ENCODE measurements at places on chromosomes 4 and X.

GRCh38 chr4:103303011-103303410, 104.9 kb upstream of the CENPE start:
- DNase-seq = no peak

DNA sequence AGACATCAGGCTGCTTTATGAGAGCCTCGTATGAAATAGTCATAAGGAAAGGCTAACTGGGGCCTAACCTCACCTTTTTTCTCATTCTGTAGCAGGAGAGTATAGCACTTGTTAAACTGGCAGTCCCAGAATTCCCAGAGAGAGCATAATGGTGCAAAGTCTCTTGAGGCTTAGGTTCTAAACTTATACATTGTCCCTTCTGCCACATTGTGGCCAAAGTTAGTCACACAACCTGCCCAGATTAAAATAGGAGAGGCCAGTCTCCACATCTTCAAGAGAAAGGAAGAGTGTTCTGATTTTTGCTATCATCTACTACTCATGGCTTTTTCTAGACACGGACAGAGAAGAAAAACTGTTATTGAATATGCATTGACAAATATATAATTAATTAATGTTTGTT, 1588.9 kb upstream of the PCDH7 start:
- no peak for DNase-seq

DNA sequence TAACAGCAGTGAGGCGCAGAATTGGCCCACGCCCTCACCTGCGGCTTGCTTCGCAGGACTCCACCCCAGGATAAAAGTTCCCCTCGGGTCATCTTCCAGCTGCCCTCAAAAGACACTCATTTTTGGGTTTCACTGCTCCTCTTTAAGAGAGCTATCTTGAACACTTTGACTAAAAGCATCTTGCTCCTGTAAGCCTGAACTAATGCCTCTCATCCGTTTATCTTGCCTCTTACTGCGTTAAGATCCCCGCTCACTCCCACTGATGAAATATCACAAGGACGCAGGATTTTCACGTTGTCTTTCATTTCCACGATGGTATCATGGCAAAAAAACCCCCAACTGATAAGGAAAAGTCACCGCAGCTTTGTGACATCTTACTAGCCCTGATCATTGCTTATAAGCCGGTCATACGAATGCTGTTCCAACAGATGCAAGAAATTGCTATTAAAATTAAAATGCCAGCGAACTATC, 591 bp upstream of the ACSL4 start:
- DNase-seq = no peak

DNA sequence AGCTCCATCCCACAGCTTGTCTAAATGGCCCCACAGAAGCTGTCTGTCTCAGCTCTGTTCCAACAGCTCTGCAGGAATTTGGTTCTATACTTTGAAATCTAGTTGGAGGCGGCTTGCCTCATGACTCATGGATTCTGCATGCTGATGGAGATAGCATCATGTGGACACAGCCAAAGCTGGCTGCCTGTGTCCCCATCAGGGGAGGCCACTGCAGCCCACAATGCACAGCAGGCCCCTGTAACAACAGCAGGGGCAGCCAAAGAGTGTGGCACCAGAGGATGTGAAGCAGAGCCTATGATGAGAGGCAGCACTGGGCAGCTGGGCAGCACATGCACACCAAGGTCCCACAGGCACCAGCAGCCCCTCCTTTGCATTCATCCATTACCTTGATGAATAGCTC, 67.2 kb downstream of the DCAF12L1 start:
- no peak for DNase-seq

DNA sequence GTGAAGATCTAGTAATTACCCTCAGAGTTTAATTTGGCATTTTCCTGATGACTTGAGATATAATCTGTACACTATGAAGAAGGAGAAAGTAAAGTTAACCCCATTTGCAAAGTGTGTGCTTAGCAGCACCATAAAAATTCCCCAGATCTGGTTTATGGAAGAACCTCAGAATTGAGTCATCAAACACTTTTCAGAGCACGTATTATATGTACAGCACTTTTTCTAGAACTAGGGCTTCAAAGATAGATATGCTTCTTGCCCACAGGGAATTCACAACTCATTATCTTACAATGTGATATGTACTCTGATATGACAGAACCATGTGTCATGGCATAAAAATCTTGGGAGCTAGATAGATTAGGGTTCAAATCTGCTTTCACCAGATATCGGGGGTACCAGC, 150.9 kb downstream of the SLC10A7 start:
- no peak for DNase-seq

DNA sequence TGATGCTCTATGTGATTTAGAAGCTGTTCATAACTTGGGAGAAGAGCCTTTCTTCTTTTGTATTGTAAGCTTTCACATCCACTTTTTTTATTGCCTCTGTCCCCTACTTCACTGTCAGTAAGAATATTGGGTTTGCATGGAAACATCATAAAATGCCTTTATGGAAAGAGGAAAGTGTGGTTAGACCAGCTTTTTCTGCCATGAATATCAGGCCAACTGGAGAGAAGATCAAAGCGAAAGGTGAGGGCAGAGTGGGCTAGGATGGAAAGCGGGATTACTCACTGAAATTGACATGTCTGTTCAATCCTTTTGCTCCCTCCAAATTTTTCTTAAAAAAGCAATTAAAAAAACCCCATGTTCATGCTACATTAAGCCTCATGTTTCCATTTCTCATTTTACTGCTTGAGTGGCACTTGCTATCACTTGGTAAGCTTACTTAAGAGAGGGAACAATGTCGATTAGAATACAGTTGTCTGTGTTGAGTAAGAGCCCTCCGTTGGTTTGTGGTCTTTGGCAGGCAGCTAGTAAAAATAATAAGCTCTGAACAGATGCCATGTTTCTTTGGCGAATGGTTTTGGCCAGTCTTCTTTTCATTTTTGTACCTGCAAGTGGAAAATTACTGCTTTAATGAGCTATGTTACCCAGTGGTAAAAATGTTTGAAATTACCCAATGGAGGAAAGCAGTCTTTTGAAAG, 35.9 kb downstream of the SUPT20HL1 start:
- no peak for DNase-seq

GRCh38 chrX:110847334-110847733, 51.7 kb upstream of the CHRDL1 start:
- no peak for DNase-seq

GRCh38 chr4:8495803-8496202, 55.2 kb downstream of the TRMT44 start:
- DNase-seq = no peak

DNA sequence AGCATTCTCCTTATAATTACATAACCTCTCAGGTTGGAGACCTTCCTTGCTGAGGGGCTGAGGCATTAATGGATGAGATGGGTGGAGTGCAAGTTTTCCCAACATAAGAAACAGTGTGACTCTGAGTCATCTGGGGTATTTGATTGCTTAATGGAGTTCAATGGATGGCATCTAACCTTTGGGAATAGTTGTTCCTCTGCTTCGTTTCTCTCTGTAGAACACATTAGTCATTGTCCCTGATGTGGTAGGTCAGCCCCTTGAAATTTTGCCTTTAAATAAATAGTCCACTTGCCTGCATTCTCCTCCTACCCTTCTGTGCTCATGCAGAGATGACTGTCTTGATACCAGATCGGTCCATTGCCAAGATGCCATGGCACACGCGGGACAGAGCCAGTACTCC, 38.6 kb downstream of the SLITRK2 start:
- no peak for DNase-seq
